ENCODE measurements at places on chromosomes 5 and 9. TPM values are rescaled to one million over a fixed set of nuclear protein-coding genes. Genes with fewer than 3 reads are reported as not detected.

OBP2B gene
- total RNA-seq, result not detected

CER1 gene
- total RNA-seq, result not detected

PRRT1B gene
- not detected for total RNA-seq

FAM53C gene
- 39.6 TPM for total RNA-seq

DAB2 gene
- total RNA-seq, result 14.2 TPM

MVB12B gene
- 6.4 TPM for total RNA-seq

GPRIN1 gene
- total RNA-seq, result 10.1 TPM

MTMR12 gene
- total RNA-seq, result 14.9 TPM

NEURL1B gene
- 0.11 TPM for total RNA-seq

CDH9 gene
- not detected for total RNA-seq

TNFSF8 gene
- not detected for total RNA-seq

SKP2 gene
- total RNA-seq, result 38.6 TPM

GKAP1 gene
- total RNA-seq, result 4.0 TPM

NRARP gene
- total RNA-seq, result not detected

AP3B1 gene
- 29.9 TPM for total RNA-seq

MYMK gene
- total RNA-seq, result not detected

NELFB gene
- 51.2 TPM for total RNA-seq

PCA3 gene
- total RNA-seq, result not detected

IL5 gene
- total RNA-seq, result not detected

LYRM7 gene
- total RNA-seq, result 8.1 TPM

TMEM252 gene
- total RNA-seq, result not detected

NPR3 gene
- total RNA-seq, result 0.40 TPM

WNT8A gene
- total RNA-seq, result not detected

SPARC gene
- 2,270 TPM for total RNA-seq

CCDC180 gene
- 5.4 TPM for total RNA-seq

ADAMTS19 gene
- 0.13 TPM for total RNA-seq

ANXA6 gene
- 93.0 TPM for total RNA-seq
